Endothelial cell of umbilical vein (primary cell): ENCODE measurements at places on chromosomes 11 and 22.

DNA sequence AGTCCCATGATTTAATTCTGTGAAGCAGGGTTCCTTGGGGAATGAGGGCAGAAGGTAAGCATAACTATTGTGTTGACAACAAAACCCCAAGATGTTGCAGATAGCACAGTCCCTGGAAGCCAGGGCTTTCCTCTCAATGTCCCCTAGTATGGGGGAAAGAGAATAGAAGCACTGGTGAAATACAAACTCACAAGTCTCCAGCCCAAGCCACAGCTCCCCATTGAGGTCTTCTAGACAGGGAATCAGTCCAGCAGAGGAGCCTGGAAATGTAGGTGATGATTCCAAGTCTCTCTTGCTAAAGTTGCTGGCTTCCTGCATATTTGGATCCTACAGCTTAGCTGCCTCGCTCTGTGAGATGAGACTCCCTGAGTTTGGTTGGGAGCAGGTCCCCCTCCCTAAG is 31.7 kb upstream of the DRD2 start:
- no peak for DNase-seq

- no peak for DNase-seq
These were observed 35.8 kb downstream of the OR4C6 start for GRCh38 chr11:55697817-55698216.

- DNase-seq: no peak
These were observed 39.0 kb upstream of the ANGPTL5 start for GRCh38 chr11:101955278-101955677.

- DNase-seq: no peak
These were observed 41.3 kb downstream of the CHST1 start for GRCh38 chr11:45624095-45624494.

DNA sequence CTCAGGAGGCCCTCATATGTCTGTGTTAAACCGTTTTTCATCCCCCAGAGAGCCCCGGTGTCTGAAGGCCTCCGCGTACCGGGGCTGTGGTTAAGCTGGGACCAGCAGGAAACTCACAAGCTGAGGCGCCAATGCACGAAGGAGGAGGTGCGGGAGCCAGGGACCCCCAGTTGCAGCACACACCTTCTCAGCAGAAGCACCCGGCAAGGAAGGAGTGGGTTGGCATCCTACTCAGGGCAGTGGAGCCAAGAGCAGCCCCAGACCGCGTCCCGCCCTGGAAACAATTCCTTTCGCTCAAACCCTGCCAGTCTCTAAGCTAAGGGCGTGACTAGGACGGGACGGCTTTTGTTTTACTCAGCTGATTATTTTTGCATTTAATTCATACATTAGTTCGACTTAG is 726.9 kb downstream of the BRD1 start:
- no peak for DNase-seq

- DNase-seq: peak; percentile 26
These were observed 116.6 kb downstream of the NAV2 start for GRCh38 chr11:19829109-19829837.

GRCh38 chr22:40009951-40010671 is 15.4 kb downstream of the FAM83F start:
- no peak for DNase-seq

GRCh38 chr22:38748487-38749136 is 7.2 kb downstream of the SUN2 start:
- no peak for DNase-seq

DNA sequence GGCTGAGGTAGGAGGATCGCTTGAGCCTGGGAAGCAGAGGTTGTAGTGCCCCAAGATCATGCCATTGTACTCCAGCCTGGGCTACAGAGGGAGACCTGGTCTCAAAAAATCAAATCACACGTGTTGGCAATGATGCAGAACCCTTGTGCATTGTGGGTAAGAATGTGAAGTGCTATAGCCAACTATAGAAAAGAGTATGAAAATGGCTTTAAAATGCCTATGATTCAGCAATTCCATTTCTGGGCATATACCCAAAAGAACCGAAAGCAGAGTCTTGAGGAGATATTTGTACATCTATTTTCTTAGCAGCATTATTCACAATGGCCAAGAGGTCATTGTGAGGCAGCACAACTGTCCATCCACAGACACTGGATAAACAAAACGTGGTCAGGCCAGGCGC is 2.6 kb upstream of the FADS3 start:
- peak; percentile 51 for DNase-seq

DNA sequence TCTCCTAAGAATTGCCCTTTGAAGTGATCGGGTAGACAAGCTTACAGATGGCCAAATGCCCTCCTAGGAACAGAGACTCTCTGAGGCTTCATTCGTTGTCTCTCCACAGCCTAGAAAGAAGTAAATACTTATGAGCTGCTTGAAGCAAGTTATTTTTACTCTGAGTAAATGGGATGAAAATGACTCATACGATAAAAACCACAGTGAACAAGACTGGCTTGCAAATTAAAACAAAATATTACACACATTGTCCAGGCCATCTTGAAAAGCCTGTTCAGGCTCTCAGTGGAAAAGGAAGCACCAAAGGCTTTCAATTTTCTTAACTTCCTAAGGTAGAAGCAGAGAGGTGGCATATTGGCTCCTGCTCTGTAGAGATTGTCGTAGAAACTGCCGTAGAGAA is 294.2 kb downstream of the NELL1 start:
- DNase-seq: no peak

GRCh38 chr11:103871923-103872551 is 164.4 kb upstream of the DDI1 start:
- DNase-seq: no peak

DNA sequence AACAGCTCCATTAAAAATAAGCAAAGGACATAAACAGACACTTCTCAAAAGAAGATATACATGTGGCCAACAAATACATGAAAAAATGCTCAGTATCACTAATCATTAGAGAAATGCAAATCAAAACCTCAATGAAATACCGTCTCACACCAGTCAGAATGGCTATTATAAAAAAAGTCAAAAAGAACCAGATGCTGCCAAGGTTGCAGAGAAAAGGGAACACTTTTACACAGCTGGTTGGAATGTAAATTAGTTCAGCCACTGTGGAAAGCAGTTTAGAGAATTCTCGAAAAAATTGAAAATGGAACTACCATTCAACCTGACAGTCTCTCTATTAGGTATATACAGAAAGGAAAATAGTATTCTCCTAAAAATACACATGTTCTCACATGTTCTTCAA is 102.4 kb upstream of the FIBIN start:
- no peak for DNase-seq

DNA sequence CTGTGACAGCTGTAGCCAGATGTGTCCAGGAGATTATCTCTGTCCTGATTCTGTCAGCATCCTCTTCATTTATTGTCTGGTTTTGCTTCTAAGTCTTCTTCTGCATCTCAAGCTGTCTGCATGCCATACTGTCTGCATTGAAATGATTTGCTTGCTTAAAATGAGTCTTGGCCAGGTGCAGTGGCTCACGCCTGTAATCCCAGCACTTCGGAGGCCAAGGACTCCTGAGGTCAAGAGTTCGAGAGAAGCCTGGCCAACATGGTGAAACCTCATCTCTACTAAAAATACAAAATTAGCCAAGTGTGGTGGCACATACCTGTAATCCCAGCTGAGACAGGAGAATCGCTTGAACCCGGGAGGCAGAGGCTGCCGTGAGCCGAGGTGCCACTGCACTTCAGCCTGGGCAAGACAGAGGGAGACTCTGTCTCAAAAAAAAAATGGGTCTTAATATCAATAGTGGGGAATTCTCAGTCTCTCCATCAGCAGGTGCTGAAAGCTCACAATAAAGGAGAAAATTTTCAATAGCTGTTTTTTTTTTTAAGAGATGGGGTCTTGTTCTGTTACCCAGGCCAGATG is 39.2 kb upstream of the AMPD3 start:
- no peak for DNase-seq

GRCh38 chr11:77517226-77517625 is 43.3 kb upstream of the PAK1 start:
- peak; percentile 79 for DNase-seq

DNA sequence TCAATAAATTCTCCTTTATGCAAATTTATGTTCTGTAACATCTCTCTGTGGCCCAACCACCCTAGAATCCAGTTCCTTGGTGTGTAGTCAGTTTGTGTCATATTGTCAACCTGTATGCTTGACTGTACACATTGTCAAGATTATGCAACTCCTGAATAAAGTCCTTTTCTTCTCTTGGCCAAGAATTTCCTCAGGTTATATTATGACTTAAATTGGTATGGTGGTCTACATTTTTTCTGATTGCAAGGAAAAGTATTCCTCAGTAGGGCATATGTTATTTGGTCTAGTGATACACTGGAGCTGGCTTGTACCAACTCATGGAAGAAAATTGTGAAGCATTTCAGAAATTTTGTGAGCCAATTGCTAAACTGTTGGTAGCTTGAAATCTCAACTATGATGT is 482.8 kb upstream of the CHORDC1 start:
- no peak for DNase-seq

- no peak for DNase-seq
These were observed 15.2 kb downstream of the ELMOD1 start for GRCh38 chr11:107606141-107606540.

DNA sequence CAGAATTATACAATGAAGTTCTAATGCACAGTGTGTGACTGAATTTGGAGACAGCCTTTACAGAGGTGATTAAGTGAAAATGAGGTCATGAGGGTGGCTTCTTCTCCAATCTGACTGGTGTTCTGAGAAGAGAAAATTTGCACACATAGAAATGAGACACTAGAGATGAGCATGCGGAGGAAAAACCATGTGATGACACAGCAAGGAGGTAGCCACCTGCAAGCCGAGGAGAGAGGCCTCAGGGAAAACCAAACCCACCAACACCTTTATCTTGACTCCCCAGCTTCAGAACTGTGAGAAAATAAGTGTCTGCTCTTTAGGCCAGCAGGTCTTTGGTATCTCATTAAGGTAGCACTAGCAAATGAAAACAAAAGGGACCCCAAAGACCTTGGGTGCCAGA is 93.2 kb downstream of the GGTLC2 start:
- no peak for DNase-seq

DNA sequence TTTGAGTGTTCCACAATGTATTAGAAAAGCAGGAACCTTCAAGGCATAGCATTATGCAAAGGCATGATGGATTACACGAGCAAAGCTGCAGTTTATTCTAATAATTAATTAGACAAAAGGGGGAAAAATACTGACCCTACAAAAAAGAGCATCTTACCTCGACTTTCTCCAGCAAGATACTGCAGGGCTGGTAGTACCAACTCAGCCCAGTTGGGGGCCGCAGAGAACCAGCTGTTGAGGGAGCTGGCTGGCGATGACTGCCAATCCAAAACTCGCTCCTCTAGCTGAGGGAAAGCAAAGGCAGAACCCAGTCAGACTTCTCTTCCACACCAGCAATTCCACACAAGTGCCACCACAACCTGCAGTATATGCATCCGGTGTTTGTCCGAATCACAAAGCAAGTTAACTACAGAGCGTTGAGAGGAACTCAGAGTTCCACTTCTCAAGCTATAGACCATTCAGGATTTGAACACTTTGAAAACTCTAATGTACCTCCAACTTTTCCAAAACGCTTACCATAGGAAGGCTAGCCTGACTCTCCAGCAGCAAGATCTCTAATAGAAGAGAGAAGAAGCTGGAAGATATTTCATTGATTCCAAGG is 13.7 kb downstream of the NFRKB start:
- DNase-seq: peak; percentile 41

DNA sequence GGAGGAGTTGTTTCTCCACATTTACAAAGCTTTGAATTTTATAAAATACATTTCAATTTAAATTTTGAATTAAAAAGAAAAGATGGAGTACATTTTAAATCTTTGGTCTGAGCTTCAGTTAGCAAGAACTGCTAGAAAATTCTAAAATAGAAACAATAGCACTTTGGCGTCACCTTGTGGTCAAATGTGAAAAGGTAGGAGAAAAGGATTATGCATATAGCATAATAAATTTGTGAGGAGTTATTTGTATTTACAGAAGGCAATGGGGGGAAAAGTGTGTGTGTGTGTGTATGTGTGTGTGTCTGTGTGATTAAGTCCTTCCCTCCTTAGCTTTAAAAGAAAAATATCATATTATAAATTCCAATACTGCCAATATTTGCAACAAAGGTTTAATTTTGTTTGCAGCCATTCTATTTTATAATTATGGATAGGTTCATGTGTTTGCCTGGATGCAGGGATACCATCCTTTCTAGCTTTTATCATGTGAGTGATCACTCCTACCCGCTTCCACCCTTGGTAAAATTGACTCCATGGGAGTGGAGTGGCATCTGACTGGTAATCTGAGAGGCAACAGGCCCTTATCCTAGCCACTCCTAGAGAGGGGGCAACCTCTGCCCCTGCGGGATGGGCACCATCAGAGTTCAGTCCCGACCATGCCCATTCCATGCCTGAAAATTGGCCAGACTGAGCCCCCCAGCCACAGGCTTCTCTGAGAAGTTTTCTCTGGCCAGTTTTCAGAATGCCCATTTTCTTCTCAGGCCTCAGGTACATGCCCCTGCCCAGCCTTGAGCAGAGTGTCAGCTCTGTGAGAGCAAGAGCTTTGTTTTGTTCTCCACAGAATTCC is 13.6 kb upstream of the LGR4 start:
- DNase-seq: peak; percentile 75

GRCh38 chr11:128048121-128048520 is 539.2 kb downstream of the ETS1 start:
- DNase-seq: no peak

GRCh38 chr11:122731500-122731913 is 76.0 kb downstream of the UBASH3B start:
- no peak for DNase-seq

DNA sequence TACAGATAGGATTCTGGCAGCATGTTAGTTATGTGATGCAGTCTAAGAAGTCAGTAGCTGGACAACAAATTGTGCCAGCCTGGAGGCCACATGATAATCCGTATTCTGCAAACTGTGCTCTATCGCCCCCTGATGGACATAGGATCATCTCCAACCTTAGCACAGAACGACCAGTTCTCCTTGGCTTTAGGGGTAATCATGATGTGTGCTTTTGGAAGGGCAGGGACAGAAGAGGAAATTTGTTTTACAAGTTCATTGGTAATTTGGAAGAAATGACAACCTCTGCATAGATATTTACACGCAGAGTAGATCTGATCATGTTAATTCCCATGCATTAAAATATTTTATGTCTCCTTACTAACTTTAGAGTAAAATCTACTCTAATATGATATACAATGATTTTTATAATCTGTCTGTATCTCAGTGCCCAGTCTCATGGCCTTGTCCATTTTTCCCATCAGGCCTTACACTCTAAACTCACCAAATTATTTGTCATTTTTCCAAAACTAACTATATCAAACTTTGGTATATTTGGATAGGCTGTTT is 12.1 kb downstream of the OR10D3 start:
- DNase-seq: peak; percentile 79

GRCh38 chr11:127191689-127192088 is 191.1 kb upstream of the KIRREL3 start:
- no peak for DNase-seq

DNA sequence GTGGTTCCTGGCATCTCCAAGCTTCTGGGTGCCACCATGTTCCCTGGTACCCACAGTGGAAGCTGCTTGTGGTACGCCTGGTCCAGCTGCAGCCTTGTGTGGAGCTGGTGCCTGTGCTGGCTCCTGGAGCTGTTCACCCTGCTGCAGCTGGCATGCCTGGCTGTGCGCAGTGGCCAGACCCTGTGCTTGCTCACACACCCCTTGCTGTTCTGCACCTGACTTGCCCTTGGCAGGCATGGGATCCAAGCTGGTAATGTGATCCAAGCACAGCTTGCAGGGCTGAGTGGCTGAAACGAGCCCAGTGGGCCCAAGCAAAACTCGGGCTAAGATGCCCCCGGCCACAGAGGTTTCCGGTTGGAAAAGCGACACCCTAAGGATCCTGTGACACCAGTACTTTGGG is 104.7 kb upstream of the CLMP start:
- no peak for DNase-seq
